GM13977 (cell line): ENCODE measurements at places on chromosomes 7 and 10.

DNA sequence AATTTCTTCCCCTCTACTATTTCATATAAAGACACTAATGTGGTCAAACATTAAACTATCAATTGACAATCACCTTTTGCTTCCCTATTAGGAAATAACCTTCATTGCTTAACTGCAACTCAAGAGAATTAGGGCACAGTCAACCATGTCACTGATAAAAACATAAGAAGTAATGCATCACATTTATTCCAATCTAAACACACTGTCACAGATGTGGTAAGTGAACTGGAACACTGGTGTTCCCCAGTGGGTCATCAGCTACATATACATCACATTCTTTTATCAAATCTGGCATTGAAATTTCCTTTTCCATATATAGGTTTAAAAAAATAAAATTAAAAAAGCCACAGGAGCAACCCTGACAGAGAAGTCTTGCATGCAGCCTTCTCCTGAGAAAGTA is 3.7 kb downstream of the TRIL start:
- peak; percentile 16 for DNase-seq

DNA sequence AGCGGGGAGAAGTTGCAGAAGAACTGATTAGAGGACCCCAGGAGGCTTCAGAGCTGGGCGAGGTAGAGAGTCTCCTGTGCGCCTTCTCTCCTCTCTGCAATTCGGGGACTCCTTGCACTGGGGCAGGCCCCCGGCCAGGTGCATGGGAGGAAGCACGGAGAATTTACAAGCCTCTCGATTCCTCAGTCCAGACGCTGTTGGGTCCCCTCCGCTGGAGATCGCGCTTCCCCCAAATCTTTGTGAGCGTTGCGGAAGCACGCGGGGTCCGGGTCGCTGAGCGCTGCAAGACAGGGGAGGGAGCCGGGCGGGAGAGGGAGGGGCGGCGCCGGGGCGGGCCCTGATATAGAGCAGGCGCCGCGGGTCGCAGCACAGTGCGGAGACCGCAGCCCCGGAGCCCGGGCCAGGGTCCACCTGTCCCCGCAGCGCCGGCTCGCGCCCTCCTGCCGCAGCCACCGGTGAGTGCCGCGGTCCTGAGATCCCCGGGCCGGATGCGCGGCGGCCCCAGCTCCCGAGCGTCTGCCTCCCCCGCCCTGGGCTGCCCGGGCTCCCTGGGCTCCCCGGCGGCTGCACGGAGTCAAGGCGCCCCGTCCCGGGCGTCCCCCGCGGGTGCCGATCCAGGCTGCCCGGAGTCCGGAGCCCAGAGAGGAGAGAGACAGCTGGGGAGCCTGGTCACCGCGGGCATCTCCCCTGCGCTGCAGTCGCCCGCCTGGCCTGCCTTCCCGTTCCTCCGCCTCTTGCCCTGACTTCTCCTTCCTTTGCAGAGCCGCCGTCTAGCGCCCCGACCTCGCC is at the start of gene PLAU:
TSS of gene PLAU (plus strand) at position 369 of the 789 bp plus-strand sequence. CDS start 424 bp downstream, outside the sequence.
- peak; percentile 66 for DNase-seq

GRCh38 chr7:107995184-107996071 is 7.5 kb downstream of the LAMB1 start:
- DNase-seq, result no peak

DNA sequence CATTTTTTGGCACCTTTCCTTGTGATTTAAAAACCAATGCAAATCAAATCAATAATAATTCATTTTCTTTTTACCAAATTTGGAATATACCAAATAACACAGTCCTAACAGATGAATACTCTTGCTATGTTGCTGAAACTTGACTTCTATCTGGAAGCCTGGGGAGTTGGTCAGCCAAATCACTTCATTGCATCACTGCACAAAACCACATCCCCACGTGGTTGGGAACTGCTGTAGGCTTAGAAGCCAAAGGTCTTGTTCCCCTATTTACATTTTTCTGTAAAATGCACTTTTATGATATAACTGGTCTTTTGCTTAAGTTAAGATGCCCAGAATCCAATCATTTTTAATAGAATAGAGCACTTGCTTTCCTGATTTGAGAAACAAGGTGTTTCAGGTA is 15.2 kb downstream of the GPR85 start:
- no peak for DNase-seq

DNA sequence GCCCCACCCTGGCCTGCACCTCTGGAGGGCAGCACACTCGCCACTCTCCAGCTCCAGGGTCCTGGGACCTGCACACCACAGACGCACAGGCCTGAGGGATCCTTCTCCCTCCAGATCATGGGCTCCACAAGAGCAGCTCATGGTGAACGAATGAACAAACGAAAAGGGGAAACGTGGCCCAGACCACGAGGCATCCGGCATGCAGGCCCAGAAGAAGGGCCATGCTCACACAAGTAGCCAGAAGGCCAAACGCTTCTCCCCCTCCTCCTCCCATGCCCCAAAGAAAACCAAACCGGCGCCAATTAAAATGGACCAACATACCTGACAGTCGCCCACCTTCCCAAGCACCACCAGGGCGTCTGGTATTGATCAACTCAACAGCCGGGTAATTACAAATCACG is 30.4 kb downstream of the MAD1L1 start:
- no peak for DNase-seq

DNA sequence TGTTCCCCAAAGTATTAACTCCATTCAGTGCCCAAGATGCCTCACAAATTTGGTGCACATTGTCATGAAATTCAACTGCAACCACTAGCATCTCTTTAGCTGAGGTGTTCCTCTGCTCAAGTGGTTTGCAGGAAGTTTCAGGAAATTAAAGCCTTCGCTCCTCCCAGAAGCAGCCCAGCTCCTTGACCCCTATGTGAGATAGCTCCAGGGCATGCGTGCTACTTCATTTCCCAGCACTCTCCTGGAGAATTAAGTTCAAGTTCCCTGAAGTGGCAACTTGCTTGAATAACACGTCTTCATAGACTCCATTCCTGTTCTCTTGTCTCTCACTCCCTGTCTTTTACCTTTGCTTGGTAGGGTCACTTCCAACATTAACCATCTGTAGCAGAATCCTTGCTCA is 750.3 kb downstream of the REEP3 start:
- DNase-seq, result no peak

GRCh38 chr7:26151953-26152781 is at the start of gene NFE2L3:
Gene NFE2L3 (plus strand): TSS chr7:26152198. CDS start chr7:26152499, 301 bp downstream.
- DNase-seq, result peak; percentile 94
